ENCODE measurements at places on chromosomes 7 and 10.

- DNase-seq: no peak
Measured at GRCh38 chr7:101746314-101746713, 71.1 kb upstream of the CUX1 start.

GRCh38 chr10:59880971-59881510 is 25.3 kb downstream of the CCDC6 start:
- no peak for DNase-seq

DNA sequence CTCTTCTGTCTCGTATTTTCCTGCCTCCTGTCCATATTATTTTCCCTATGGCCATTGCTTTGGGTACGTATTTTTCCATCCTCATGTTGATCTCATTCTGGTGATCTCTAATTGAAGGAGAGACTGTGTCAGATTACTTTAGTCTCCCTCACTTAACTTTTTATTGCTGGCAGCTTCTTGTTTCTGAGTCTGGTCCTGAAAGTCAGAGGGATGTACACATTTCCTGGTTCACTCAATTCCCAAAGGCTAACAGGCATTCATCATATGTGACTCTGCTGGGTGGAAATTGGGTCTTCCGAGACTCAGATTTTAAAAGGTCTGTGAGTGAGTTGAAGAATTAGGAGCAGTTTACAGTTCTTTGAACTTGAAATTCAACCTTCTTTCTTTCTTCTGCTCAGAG is 10.9 kb downstream of the UMAD1 start:
- DNase-seq: no peak

GRCh38 chr10:110701617-110701971 is 57.5 kb downstream of the RBM20 start:
- no peak for DNase-seq

- no peak for DNase-seq
Measured at GRCh38 chr7:999149-999879, 16.3 kb downstream of the CYP2W1 start.

DNA sequence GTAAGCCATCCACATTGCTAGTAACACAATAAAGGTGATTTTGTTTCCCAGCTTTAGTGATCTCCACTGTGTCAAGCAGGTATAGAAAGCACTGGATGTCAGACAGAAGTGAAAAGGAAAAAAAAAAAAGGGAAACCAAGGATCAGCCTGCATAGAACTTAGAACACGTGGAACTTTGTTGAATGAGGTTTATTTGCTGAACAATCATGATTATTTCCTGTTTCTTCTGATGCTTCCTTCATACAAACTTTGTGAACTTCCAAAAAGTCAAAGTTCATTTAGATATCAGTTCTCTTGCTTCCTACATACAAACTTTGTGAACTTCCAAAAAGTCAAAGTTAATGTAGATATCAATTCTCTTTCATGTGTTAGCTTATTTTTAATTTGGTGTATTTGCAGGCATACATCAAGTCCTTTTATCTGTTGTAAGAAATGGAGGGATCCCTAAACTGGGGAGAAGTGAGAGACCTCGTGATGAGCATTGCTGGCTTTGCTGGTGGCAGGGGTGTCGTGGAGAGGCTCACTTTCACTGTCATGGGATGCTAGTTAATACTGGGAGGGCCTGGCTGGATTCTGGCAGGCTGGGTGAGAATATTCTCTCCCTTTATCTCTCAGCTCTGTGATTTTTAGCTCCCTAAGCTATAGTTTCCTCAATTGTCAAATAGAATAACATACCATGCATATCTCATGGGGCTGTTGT is 298.4 kb downstream of the INHBA start:
- DNase-seq: no peak

- no peak for DNase-seq
Measured at GRCh38 chr10:100186253-100187212, 704 bp upstream of the ERLIN1 start.

- no peak for DNase-seq
Measured at GRCh38 chr10:70540089-70540788, 61.7 kb downstream of the PALD1 start.

DNA sequence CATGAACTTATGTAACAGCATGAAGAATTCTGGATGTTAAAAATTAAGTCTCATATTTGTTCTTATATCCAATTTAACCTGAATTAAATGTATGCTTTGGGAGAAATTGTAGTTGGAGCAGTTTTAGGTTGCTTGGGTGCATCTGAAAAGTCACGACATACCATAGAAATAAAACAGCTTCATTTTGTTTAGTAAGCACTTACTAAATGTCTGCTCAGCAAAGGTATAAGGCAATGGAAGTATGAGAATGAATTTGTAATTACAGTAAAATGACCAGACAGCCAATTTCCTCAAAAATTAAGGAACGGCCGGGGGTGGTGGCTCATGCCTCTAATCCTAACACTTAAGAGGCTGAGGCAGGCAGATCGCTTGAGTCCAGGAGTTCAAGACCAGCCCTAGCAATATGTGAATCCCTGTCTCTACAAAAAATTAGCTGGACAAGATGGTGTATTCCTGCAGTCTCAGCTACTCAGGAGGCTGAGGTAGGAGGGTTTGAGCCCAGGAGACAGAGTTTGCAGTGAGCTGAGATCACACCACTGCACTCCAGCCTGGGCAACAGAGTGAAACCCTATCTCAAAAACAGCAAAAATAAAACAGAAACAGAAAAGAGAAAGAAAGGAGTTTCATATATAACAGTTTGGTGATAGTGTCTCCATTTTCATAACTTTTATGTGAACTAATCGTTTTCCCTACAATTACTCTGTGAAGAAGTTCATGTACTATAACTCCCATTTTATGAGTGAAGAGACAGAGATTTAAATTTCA is 47.2 kb upstream of the KLF6 start:
- DNase-seq: no peak
